IMR-90 (cell line): ENCODE measurements at places on chromosomes 1 and 21. TPM values are rescaled to one million over a fixed set of nuclear protein-coding genes. Genes with fewer than 3 reads are reported as not detected.
A peak's percentile ranks its signal among the peaks of the same experiment; 100 is the strongest.

- peak; percentile 91 for DNase-seq
These were observed 20.1 kb downstream of the OSBPL9 start for GRCh38 chr1:51636764-51637522.

GRCh38 chr21:39269620-39270019 is 43.8 kb downstream of the BRWD1 start:
- no peak for DNase-seq

GRCh38 chr1:30936541-30937171 is 28.1 kb upstream of the SDC3 start:
- DNase-seq = no peak

- DNase-seq = no peak
These were observed 21.9 kb downstream of the PEA15 start for GRCh38 chr1:160227034-160227433.

The CZIB gene
- polyA plus RNA-seq = 55.5 and 58.9 TPM in 2 replicates

DNA sequence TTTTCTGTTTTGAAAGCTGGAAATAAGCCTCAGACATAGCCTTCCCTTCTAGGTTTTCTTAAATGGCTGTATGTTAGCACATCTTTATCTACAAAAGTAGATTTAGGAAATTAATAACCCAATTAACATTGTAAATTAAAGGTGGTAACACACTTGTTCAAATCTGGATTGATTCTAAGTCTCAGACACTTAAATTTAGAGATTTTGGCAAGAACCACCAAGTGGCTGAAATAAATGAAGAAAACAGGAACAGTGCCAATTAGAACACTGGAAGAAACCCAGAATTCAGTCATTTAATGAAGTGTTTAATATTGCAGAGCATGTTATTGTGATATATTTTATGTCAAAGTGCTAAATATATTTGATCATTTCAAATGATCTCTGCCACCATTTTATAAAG is 628.2 kb downstream of the USP25 start:
- no peak for DNase-seq

- DNase-seq = peak; percentile 40
These were observed 4.9 kb downstream of the RNF223 start for GRCh38 chr1:1069056-1069710.

The IL19 gene
- polyA plus RNA-seq = not detected in 2 replicates

GRCh38 chr1:150760013-150760412 is 5.6 kb downstream of the CTSS start:
- DNase-seq = no peak

DNA sequence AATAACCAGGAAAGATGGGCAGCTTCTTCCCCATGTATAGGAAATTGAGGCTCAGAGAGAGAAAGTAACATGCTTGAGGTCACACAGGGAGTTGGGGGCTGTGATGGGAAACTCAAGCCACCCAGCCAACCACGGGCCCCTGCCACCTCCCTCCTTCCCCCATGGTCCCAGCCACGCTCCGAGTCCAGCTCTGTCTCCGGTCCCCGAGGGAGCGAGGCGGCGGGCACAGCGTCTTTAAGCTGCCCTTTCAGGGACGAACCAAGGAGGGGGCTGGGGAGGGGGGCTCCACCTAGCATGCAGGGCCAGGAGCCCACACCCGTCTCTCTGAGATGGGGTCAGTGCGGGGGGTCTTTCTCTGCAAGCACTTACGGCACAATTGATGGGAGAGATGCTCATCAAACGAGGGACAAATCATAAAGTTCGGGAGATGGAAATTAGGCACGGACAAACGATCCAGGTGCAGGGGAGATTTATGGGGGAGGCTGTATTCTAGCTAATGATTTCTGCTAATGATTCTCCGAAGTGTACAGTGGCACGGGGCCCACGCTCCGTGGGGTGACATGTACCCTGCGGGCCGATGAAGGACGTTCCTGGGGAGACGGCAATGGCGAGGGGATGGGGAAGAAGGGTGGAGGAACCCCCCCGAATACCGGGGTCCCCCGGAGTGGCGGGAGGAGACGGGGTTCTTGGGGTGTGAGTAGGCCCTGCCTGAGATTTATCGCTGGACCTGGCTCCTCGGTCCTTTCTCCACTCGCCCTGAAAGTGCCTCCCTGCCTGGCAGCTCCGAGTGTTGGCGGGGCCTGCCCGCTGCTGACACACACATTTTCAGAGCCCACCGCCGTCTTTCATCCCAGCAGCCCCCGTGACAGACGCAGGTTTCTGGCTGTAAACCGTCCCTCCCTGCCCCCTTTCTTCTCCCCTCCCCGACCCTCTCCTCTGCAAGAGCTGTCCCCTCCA is 31.2 kb upstream of the CASZ1 start:
- no peak for DNase-seq

- DNase-seq = peak; percentile 45
These were observed 143.5 kb upstream of the USH2A start for GRCh38 chr1:216566641-216567205.
